Left ventricle myocardium inferior (tissue), 1 donor: ENCODE measurements at places on chromosomes 1 and 21.

- DNase-seq, result no peak
Measured at GRCh38 chr1:214492401-214493075, 58.9 kb downstream of the PTPN14 start.

DNA sequence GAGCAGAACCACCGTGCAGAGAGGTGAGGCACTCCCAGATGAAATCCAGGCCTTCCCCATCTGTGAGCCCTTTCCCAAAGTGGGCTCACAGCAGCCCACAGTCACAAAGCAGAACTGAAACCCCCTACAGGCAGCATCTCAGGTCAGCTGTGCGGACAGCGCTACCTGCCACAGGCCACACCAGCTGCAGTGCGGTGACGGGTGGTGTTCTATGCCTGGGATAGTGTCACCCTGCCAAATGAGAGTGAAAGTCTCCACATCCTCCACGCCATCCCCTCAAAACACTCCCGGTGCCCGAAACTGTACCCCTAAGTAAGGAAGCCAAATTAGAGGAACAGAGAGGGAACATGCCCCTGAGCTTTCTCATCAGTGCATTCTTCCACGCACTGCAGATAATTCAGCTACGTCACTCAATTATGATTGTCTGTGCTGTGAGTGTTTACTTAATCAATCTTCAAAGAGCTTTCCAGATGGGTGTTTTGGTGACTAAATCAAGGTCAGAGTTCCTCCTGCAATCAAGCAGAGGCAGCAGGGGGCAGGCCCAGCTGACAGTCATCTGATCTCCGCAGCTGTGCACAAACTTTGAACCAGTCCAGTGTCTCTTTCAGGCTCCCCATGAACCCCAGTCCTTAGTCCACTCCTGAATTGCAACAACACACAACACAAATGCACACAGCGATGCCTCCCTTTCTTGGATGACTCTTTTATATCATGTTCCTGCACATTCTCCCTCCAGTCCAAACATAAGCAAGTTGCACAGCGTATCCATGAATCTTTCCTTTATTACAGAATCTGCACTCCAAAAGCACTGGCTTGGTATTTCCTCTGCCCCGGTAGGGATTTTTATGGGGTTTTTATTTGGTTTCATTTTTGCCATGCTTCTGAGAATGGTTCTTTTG is 150.0 kb downstream of the TOMM20 start:
- peak; percentile 53 for DNase-seq

- no peak for DNase-seq
Measured at GRCh38 chr1:29330856-29331255, 94.5 kb downstream of the PTPRU start.

DNA sequence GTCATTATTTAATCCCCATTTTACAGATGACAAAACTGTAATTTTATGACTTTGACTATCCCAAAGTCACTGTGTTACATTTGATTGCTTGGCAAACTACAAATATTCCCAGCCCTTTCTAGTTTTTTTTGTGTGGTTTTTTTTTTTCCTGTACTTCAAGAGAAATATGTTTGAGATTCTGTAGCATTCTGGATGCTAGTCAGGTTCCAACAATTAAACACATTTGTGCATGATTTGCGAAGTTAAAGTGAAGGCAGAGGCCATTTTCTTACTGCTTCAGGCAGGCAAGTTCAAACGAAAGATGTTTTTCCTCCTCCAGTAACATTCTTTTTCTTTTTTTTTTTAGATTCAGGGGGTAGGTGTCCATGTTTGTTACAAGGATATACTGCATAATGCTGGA is 107.9 kb upstream of the SERTAD4 start:
- DNase-seq, result no peak

- DNase-seq, result no peak
Measured at GRCh38 chr1:183278739-183279591, 92.9 kb downstream of the LAMC2 start.

DNA sequence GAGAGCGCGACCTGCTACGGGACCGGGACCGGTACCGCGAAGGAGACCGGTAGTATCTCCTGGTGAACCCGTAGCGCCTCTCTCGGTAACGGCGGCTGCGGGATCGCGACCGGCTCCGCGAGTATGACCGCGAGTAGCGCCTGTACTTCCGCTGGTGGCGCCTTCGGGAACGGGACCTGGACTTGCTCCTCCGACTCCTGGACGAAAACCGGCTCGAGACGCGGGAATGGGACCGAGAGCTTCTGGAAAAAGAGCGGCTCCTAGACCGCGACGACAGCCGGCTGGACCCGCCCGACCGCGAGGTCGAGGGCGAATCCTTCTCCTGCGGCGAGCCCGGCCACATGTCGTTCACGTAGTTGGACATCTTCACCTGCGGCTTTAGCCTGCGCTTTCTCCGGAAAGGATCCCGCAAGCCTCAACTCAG is 642 bp downstream of the RSRP1 start:
- DNase-seq, result peak; percentile 27

GRCh38 chr1:95018602-95019369 is 54.0 kb downstream of the ALG14 start:
- DNase-seq, result no peak

DNA sequence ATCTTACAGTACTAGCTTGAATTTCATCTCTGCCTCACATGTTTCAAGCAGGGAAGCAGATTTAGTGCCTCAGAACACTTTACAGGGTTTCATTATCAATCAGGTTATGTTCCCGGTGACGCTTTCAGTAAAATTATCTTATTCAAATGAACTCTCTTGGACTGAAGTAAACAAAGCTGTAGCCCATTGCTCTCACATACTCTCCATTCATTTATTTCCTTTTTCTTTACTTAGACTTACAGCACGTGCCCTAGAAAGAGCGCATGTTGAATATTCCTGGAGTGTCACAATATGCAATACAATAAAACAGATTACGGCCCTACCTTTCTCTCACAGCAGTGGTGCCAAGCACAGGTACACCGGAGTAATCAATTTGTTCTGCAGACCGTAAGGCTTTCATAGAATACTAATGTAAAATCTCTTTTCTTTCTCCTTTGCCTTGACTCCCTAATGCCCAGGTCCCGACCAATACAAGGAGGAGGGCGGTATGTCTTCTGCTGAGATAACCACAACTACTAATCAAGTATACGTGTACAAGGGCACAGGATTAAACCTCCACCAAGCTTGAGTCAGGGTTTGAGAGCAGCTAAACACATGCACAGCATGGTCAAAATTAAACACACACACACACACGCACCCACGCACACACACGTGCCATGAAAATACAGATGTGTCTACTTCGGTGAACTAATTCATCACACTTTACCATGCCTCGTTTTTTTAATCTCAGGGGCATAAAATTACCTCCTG is 62.8 kb downstream of the NRIP1 start:
- DNase-seq, result no peak

- DNase-seq, result no peak
Measured at GRCh38 chr1:53572815-53573173, 113.6 kb downstream of the DMRTB1 start.

DNA sequence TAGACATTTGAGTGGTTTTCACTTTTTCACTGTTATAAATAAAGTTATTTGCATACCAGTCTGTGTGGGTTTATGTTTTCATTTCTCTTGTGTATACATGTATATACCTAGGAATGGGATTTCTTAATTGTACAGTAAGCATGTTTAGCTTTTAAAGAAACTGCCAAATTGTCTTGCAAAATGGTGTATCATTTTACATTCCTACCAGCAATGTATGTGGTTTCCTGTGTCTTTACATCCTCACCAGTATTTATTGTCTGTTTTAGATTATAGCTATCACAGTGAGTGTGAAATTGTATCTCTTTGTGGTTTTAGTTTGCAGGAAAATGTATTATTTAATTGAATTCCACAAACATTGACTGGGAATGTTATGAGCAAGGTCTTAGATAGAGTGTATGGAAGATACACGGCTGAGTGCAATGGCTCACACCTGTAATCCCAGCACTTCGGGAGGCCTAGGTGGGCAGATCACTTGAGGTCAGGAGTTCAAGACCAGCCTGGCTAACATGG is 57.3 kb downstream of the MACF1 start:
- DNase-seq, result no peak

GRCh38 chr1:28983509-28984310 is 69.3 kb downstream of the EPB41 start:
- peak; percentile 18 for DNase-seq

- no peak for DNase-seq
Measured at GRCh38 chr1:15417059-15417934, 7.6 kb downstream of the EFHD2 start.

GRCh38 chr1:232250838-232251237 is 379.1 kb downstream of the SIPA1L2 start:
- DNase-seq, result no peak

- no peak for DNase-seq
Measured at GRCh38 chr1:171247501-171247900, 793 bp upstream of the FMO1 start.

DNA sequence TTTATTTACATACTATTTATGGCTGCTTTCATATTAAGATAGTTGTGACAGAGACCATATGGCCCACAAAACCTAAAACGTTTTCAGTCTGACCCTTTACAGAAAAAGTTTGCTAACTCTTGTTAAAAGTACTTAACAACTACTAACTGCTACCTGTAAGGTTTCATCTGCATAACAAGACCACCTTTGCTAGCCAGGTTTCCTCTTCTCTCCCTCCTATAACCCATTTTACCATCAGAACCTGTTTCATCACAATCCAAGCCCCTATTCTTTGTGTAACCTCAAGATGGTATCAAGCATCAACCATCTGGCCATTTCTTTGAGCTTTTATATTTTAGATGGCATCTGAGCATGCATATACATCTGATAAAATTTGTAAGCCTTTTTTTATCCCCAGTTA is 305.4 kb downstream of the HHIPL2 start:
- DNase-seq, result no peak

GRCh38 chr1:222106377-222106776 is 364.5 kb upstream of the DUSP10 start:
- no peak for DNase-seq

GRCh38 chr1:234656944-234657654 is 47.1 kb upstream of the IRF2BP2 start:
- no peak for DNase-seq

DNA sequence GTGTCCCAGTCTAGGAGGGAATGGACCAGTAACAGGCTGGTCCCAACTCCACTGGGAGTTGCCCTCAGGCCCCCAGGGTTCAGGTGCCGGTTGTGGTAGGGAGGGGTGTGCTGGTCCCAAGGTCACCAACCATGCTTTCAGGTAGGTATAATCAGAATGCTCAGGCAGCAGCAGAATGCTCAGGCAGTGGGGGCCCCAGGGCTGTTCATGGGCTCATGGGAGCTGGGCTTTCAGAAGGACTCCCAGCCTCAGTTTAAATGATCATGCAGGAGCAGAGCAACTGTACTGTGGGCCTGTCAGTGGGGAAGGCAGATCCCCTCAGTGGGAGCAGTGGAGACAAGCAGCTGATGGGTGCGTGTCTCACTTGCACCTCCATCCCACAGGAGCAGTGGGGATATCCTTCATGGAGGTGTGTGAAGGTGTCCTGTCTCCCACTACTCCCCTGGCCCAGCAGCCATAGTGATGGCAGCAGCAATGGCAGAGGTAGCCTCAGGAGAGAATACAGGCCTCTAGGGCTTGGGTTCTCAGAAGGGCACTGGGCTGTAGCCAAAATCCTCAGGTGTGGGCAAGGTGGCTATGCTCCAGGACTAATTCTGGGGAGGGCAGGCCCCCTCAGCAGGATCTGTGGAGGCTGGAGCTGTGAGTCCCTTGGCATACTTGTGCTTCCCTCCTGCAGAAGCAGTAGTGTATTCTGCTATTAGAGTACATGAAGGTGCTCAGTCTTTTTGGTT is 917.3 kb upstream of the B3GALT2 start:
- DNase-seq, result no peak

GRCh38 chr1:190124068-190124467 is 353.6 kb downstream of the BRINP3 start:
- DNase-seq, result no peak

GRCh38 chr1:204051718-204052117 is 21.2 kb upstream of the SOX13 start:
- DNase-seq, result no peak

DNA sequence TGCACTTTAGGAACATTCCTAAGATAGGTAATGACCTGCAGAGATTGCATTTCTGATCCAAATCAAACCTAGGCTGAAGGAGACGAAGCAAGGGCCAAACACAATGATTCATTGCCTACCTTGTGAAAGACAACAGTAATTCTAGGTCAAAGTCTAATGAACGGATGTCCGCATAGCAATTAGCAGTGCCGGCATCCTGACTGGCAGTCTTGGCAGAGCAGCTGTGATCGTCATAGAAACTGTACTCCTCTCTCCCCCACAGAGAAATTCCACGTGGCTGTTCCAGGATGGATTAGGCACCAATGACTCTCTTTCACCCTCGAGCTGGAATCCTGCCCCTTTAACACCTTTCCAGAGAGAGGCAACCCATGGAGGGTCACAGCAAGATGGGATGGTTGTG is 28.9 kb upstream of the VAV3 start:
- no peak for DNase-seq

DNA sequence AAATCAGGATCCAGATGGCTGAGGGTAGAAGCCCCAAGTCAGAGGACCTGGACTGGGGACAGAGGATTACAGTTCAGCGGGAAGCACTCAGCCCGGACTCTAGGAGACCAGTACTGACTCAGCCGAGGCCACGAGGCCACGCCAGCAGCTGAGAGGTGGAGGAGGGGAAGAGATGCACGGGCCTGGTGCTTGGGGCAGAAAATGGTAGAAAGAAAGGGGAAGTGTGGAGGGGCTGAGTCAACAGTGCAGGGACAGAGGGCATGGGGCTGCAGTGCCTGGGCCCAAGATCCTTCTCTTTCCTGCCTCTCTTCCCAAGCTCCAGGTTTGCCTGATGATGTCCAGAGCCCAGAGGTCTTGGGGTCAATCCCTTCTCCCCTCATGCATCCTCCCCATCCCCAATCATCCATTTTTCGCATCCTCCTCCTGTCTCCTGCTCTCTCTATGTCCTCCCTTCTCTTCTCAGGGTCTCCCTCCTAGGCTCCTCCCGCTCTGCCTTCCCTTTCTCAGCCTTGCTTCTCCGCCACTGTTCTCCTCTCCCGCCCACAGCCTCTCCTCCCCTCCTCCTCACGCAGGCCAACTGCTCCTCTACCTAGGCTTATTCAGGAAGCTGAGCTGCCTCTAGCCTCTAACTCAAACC is 7.7 kb downstream of the ARHGEF2 start:
- DNase-seq, result peak; percentile 66

DNA sequence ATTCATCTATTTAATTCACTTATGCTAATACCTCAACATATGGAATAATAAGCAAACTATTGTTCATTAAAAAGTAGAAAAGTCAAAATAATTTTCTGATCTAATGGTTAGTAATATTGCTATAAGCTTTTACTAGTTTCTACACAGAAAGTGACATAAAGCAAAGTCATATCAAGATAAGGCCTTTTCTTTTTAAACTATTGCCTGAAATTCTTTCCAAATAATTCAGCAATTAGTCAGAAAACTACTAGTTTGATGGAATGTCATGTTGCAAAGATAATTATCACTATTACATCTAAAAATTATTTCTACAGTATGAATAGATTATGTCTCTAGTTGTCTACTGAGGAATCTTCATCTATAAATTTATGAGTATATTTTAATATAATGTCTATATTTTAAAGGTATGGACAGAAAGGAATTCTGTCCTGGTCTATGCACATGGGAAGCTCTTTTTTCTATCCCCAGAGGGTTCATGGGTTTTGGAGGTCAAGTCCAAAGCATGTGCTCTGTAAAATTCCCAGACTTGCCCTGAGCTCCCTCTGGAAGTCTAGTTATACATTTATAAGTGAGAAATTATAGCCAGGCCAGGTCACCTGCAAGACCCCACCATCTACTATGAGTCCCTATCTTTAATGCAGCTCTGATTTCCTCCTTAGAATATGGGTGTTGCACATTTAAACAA is 84.6 kb upstream of the DPYD start:
- no peak for DNase-seq
